ENCODE measurements at places on chromosomes 5 and 9.

DNA sequence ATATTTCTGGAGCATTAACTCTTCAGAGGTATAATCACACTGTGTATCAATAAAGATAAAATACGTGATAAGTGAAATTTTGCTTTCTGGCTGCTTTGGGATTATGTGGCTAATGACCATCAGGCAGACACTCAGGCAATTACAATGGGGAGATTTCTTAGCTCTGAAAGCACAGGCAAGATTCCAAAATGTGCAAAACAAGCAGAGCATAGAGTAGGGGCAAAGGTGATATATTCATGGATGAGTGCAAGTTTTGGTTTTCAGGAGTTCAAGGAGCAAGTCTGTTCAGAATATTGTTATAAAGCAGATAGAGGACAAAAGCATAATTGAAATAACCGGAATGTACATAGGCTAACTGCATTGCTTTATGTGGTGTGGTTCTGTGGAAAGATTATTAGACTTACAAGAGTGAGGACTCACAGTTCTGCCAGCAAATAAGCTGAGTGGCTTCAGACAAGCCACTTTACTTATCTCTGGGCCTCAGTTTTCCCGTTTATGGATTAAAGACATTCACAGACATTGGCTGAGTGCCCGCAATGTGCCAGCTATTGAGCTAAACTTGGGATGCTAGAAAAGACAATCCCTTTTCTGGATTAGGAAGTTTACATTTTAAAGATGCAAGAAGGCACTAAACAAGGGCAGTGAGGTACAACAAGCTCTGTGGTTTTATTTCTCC is 945.6 kb upstream of the ARRDC3 start:
- DNase-seq = no peak

GRCh38 chr9:125505988-125506438 is 201.0 kb downstream of the MAPKAP1 start:
- no peak for DNase-seq

- DNase-seq = no peak
Observed at GRCh38 chr9:112361601-112362000, 18.3 kb upstream of the HSDL2 start.

GRCh38 chr9:125682340-125682739 is 24.7 kb downstream of the MAPKAP1 start:
- DNase-seq = no peak

GRCh38 chr5:95365302-95366095 is 25.7 kb upstream of the FAM81B start:
- DNase-seq = no peak

DNA sequence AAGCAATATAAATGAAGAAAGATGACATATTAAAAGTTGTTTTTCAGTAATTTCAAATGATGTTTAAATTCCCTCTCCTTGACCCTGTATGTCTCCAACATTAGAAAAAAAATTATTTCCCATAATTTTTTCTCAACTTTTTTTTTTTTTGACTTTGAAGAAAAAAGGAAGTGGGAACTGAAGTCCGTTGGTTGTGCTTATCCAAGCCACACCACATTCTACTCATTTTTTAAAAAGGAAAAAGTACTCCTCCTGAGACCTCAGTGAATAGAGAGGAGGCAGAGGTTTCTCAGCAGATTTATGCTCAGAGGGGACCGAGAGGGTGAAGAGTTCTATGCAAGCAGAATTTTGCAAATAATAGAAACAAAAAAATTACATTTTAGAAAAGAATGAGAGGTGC is 123.3 kb downstream of the PCSK5 start:
- DNase-seq = no peak
